ENCODE measurements at places on chromosomes 1 and 21.
A peak's percentile ranks its signal among the peaks of the same experiment; 100 is the strongest.

DNA sequence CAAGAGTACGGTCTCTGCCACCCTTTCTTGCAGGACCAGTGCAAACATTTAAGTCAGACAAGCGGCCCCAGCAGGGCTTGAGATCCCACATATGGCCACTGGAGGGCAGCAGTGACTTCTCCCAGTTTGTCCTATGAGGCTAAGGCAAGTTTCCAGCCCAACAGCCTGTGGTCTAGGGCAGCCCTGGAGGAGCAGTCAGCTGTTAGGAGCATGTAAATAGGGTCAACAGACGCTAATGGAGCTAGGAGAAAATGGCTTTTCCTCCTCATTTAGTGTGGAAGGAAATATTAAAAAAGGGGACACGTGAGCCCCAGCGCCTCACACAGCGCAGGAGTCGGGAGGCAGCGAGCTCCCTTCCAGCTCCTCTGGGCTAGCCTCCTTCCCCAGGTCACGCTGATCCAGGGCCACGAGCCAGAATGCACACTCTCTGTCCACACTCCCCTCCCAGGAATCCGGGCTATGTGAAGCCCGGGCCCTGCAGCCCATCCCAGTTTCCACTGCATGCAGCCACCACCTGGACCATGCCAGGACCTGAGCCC lies 95.6 kb downstream of the LAMC2 start:
- DNase-seq = peak; percentile 56

- DNase-seq = no peak
These were observed 172.4 kb downstream of the CACNA1E start for GRCh38 chr1:181655756-181656155.

- DNase-seq = peak; percentile 23
These were observed 13.6 kb downstream of the LRRC42 start for GRCh38 chr1:53959664-53960250.

- DNase-seq = no peak
These were observed 52.9 kb downstream of the OSBPL9 start for GRCh38 chr1:51669816-51670215.

DNA sequence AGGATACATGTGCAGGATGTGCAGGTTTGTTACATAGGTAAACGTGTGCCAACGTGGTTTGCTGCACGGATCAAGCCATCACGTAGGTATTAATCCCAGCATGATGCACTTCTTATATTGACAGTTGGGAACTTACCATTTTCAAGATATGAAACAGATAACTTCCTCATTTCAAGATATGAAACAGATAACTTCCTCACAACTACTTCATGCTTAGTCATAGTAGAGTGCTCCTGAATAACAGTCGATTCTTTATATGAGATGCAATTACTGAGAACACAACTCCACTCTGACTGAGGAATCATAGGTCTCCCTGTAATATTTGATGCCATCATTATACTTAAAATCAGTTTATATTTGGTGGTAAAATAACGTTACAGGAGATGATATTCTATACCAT lies 1124.3 kb downstream of the AMY1C start:
- DNase-seq = no peak

GRCh38 chr1:3551290-3551678 lies 60.0 kb downstream of the MEGF6 start:
- no peak for DNase-seq

- DNase-seq = no peak
These were observed 282.3 kb downstream of the USH2A start for GRCh38 chr1:216140730-216141524.

Data from HL-60 (cell line).